ENCODE measurements at places on chromosomes 2 and 18.

GRCh38 chr2:103656558-103656957, 894.7 kb downstream of the TMEM182 start:
- DNase-seq = no peak

DNA sequence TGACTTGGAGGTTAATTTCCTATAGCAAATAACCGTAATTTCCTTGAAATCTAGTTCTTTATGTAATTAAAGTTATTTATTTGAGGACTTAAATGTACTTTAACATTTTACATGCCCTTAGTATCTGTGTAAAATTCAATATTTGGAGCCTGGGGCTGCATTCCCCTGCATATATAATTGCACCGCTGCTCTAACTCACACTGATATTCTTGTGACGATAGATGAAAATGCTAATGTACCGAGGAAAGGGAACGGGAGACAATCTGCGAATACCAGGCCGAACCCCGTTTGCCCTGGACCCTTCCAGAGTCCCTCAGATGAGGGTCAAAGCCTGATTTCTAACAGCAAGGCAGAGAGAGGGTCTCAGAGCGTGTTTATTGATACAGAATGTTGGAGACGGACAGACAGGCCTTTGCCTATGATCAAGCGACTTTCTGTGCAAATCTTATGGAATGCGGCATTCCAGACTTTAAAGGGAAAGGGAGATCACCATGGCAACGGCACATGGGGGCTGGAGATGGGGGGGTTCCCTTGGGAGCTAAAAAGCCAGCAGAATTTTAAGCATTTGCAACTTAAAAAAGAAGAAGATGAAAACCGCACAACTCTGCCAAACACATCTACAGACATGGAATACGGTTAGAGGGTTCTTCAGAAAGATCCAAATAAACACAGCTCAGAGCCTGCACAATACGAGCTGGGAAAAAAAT, 57.6 kb upstream of the TWIST2 start:
- DNase-seq = no peak

- DNase-seq = no peak
These were observed 108.9 kb downstream of the INHBB start for GRCh38 chr2:120454654-120455385.

DNA sequence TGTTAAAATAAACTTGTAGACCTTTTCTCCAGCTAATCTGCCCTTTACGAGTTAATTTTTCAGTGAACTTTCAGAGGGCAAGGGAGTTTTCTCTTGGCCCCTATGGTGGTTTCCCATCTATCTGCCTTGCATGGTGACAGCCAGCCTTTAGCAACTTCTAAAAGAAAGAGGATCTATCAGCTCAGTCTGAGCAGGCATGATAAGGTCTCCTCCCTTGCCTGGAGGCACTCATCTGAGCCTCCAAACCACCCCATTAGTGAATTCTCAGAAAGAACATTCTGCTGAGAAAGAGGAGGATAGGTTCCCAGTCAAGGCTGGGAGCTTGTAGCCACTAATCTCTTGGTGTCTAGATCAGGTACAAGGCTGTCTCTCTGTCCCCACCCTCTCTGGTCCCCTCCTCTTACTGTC, 10.7 kb upstream of the GYPC start:
- DNase-seq = no peak

- DNase-seq = no peak
These were observed 8.5 kb upstream of the UNC80 start for GRCh38 chr2:209763106-209763505.

DNA sequence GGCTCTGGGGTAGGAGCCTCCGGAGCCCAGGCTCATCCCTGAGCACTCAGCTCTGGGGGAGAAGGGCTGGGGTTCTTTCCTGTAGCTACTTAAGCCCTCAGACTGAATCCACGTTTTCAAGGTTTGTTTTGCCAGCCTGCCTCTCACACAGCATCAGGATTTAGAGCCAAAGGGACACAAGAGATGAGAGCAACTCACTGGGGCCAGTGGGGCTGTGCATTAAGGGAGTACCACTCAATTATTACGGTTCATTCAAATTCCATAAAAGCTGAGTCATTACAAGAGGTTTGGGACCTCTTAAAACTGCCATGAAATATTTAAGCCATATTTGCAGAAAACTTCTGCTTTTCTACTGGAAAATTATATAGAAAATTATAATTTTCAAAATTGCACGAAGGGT, 17.1 kb upstream of the SNED1 start:
- no peak for DNase-seq

All from non-pigmented ciliary epithelial cell (primary cell).